Posterior cingulate gyrus (tissue), 11 donors: ENCODE measurements at places on chromosomes 3 and 15.

- DNase-seq: no peak
Observed at GRCh38 chr3:8656240-8656639, 11.6 kb upstream of the SSUH2 start.

DNA sequence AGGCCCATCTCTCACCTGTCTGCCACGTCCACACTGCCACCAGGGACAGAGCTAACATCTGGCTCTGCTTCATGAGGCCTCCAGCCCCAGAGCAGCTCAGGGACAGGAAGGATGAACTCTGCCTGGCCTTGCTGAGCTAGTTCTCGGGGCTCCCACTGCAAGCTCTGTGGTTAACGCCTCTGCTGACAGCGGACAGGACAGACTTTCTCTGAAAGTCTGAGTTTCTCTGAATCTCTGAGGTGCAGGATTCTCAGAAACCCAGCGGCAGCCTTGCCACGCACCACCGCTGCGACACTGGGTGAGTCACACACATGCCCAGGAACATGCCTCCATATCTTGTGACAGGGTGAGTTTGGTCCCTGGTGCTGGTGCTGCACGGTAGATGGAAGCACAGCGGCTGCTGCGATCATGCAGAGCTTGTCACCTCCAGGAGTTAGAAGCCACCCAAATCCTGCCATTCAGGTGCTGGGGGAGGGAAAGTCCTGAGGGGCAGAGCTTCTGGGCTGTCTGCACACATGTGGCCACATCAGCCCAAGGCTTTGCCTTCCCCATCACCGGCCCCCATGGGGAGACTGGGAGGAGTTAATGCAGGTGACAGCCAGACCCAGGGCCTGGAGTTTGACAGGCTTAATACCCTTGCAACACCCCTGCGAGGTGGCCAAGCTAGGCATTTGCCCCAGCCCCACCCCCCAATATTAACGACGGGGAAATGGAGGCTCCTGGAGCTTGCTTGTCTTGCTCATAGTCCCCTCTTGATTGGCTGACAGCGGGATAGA, 267.0 kb downstream of the PLCL2 start:
- DNase-seq: no peak

DNA sequence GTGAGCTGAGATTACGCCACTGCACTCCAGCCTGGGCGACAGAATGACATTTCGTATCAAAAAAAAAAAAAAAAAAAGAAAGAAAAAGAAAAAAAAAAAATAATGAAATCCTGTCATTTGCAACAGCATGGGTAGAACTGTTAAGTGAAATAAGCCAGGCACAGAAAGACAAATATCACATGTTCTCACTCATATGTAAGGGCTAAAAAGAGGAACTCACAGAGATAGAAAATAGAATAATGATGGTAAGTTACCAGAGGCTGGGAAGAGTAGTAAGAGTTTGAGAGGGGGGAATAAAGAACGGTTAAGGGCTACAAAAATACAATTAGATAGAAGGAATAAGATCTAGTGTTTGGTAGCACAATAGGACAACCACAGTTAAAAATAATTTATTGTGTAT, 19.7 kb downstream of the DENND6A start:
- no peak for DNase-seq

GRCh38 chr3:139778682-139779233, 101.0 kb upstream of the NMNAT3 start:
- DNase-seq: no peak

DNA sequence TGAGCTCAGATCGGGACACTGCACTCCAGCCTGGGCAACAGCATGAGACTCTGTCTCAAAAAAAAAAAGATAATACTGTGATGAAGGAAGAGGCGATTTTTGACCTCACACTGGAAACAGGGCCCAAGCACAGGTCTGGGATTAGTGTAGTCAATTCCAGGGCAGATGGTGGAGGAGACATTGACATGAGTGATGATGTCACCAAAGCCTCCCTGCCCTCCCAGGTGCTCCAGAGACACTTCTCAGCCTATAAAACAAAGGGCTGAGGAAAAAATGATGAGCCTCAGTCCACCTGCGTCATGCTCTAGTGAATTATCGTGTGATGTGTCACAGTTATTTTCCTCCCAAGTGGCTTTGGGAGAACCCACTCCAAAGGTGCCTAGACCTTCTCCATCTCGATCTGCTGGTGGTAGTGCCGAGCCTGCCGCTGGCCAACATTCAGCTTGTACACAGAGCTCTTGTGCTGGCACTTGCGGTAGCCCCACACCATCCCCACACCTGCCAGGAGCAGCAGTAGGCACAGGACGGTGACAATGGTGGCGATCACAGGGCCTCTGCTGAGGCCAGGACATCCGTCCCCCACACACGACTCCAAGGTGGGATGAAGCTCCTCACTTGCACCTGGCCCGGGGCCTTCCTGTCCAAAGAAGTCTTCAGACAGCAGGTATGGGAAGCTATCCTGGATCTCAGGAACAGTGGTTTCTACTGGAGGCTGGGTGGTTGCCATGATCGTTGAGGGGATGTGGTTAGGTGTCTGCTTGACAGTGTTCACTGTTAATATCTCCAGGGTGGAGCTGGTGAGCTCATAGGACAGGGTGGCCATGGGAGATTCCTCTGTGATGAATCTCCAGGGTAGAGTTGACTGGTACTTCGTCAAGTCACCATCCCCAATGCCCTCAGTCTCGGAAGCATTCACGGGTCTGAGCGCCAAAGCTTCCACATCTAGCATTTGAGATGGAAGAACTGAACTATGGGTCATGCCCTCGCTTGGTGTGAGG, 38.8 kb downstream of the CRTAP start:
- no peak for DNase-seq

DNA sequence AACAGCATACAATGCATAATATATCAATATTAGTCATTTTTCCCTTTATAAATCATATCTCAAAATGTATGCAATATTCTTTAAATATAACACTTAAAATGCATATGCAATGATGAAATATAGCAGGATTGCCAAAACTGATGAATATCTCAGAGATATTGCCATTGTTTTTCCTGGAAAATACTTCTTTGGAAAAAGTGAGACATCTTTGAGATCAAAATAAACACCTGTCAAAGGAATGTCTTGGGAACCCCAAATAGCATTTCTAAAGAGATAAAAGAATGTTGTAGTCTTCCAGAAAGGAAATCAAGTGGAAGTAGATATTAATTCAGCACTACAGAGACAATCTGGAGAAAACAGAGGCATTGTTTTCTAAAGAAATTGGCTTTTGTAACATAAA, 457.8 kb upstream of the UBE2E2 start:
- DNase-seq: no peak

DNA sequence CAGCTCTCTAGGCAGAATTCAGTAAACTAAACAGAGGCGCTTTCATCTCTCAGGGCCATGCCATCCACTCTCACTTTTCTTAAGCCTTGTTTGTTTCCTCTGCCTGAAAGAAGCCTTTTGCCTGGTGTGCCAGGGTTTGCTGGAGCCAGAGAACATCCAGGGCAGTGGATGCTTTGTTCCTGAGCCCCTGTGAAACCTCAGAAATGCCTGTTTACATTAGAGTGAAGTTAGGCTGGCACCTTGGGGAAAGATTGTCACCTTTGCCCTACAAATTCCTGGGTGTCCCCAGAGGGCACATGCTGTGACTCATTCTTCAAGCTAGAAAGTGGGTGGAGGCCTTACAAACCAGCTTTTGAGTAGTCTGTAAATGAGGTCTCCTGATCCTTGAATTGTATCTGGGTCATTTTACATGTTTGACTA, 10.7 kb upstream of the TRAK1 start:
- no peak for DNase-seq

DNA sequence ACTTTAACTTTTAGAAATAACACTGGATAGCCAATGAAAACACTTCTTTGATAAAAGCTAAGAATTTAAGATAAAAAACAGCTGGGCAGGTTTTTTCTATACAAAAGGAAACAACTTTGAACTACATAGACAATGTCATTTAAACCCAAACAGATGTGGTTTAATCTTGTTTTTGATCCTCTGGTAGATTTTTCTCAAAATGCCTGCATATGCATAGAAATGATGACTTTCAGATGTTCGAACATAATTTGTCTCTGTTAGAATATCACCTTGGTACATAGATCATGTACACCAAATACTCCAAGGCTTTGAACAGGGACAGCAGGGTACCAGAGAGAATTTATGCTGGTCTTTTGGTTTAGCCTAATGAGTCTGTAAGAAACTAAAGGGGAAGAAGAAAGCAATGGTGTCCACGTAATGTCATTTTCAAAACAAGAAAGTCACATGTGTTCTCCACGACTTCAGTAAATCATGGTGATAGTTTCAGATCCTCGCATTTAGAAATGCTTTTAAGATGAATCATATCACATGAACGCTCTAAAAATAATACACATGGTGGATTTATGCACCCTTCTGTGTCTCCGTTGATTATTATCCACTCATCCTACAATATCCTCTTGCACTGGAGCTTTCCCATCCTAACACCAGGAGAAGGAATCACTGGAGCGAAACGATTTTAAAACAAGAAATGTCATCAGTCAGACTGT, 160.1 kb upstream of the PDZRN3 start:
- DNase-seq: no peak

- DNase-seq: no peak
Observed at GRCh38 chr3:164233951-164234350, 844.3 kb downstream of the SI start.

DNA sequence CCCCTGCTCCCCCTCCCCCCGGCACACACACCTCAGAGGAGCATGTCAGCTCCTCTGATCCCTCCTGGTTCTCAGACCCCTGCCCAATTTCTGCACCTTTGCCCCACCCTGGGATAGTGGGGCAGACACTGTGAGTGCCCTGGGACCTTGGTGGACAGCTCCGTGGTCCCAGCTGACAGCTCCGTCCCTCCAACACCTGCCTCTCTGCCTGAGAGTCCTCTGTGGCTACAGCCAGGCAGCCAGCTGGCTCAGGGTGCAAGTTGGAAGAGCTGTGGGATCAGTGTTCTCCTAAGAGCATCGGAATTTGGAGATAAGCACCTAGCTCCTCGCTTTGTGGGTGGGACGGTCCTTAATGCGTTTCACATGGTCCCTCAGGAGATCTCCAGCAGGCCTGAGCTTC, 43.7 kb upstream of the PGPEP1L start:
- no peak for DNase-seq

GRCh38 chr15:81926981-81927380, 118.8 kb downstream of the MEX3B start:
- DNase-seq: no peak

DNA sequence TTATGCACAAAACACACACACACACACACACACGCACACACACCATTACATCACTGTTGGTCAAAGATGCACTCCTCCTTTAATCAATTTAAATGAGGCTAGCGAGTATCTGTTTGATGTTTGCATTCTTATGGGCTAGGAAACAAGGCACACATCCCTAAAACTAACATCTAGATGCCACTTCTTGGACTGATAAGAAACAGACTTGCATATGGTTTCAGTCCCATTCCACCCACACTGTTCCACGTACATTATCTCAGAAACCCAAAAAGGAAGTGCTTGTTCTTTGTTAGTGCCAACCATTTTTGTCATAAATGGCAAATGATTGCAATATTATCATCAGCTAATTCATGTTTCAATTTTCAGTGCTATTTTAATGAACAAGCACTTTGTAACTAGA, 69.5 kb downstream of the CCR1 start:
- no peak for DNase-seq

GRCh38 chr15:33722005-33722672, 246.2 kb upstream of the CHRM5 start:
- DNase-seq: no peak

GRCh38 chr15:44102675-44103254, 92.3 kb downstream of the FRMD5 start:
- no peak for DNase-seq

- no peak for DNase-seq
Observed at GRCh38 chr3:140570602-140571001, 107.3 kb upstream of the TRIM42 start.

- DNase-seq: no peak
Observed at GRCh38 chr3:49199900-49200281, 28.5 kb downstream of the KLHDC8B start.

- DNase-seq: no peak
Observed at GRCh38 chr3:159607856-159608255, 380.8 kb upstream of the IL12A start.

- no peak for DNase-seq
Observed at GRCh38 chr15:34905047-34905446, 64.5 kb downstream of the AQR start.

DNA sequence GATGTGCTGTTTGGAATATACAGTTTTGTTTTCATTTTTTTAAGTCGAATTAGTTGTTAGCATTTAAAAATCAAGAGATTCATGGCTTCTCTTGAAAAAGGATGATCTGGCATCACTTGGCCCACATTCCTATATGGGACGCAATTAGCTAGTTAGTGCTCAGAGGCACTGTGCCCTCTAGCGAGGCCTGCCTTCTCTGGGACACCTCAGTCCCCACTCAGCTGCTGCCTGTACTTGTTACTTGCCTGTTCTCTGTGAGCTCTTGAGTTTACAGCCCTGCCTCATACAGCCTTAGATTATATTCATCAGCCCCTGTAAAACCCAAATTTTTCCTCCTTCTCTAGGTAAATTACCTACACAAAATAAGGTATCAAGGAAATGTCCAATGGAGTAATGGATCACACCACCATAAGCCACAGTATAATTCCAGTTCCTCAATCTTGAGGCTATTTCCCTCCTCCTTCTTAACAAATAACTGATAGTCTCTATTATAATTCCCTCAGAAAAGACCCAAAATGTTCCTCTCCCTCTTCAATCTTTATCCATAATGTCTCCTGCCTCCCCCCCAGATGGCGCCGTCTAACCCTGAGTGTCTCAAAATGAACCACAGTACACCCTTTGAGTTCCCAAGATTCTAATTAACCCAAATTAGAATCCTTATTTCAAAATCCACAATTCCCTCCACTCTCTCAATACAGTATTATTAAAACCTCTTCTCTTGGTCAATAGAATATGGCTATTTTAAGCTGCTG, 2.7 kb downstream of the ZMAT3 start:
- no peak for DNase-seq

- DNase-seq: no peak
Observed at GRCh38 chr3:169150920-169151319, 512.6 kb downstream of the MECOM start.

- no peak for DNase-seq
Observed at GRCh38 chr3:106423321-106424225, 554.8 kb upstream of the CBLB start.

DNA sequence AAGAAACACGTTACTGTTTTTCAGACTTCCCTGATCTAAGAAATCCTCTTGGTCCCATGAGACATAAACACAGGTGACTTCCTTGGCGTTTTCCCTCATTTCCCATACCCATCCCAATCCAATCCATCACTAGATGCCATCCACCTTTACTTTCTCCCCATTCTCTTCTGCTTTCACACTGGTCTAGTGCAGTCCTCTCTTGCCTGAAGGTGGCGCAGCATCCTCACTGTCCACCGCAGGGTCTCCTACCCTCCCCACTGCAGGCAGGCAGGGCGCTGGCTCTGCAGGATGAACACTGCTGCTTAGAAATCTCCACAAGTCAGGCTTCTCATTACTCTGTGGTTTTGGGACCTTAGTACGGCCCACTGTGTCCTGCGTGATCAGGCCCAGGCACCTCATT, 58.2 kb downstream of the RAB7A start:
- DNase-seq: peak; percentile 95

- no peak for DNase-seq
Observed at GRCh38 chr3:171796625-171797264, 13.5 kb downstream of the PLD1 start.

GRCh38 chr3:100562224-100562857, 47.1 kb upstream of the ADGRG7 start:
- DNase-seq: no peak
